ENCODE measurements at places on chromosomes 16 and 17.

DNA sequence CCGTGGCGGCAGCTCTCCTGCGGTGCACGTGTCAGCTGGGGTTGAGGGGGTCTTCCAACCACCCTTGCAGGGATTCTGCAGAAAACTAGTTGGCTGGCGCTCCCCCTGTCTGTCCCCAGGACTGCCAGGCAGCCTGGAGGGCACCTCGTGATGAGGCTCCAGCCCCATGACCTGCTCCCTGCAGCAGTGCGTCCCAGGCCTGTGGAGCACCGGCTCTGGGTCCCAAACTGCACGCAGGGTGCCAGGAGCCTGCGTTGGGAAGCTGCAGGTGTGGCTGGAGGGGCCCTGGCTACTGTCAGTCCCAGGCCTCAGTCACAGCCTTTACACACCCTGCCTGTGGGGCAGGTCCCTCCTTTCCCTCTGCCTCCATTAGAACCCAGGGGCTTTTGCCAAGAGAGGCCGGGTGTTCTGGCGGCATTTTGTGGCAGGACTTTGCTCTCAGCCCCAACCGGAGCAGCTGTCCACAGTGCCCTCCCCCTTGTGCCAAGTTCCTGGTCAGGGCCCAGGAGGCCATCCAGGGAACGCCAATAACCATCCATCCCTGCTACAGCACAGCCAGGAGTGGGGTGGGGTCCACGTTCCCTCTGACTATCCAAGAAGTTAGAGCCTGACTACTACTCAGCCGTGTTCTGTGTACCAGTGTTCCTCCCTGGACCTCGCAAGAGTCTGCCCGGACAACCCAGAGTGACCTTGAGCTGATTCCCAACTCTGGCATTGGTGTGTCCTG lies 9.2 kb downstream of the CHMP6 start:
- DNase-seq: no peak

- no peak for DNase-seq
These were observed 53.9 kb downstream of the PLCG2 start for GRCh38 chr16:81832801-81833547.

DNA sequence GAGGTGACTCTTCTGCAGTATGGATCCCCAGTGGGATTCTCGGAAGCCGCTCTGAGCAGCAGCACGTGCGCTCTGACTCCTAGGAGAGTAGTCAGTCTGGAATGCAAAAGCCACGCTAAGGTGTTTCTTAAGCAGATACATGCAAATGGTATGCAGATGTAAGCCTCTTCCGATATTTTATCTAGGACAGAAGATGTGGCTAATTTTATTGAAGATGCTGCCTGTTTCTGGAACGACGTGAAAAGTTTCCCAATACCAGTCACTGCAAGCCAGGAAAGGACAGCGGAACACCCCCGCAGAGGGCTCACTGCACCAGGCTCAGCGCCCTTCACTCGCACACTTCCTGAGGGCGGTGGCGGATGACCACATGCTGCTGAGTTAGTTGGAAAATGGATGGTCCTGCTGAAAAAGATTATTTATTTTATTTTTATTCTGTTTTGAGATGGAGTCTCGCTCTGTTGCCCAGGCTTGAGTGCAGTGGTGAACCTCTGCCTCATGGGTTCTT lies 10.1 kb downstream of the FADS6 start:
- no peak for DNase-seq

DNA sequence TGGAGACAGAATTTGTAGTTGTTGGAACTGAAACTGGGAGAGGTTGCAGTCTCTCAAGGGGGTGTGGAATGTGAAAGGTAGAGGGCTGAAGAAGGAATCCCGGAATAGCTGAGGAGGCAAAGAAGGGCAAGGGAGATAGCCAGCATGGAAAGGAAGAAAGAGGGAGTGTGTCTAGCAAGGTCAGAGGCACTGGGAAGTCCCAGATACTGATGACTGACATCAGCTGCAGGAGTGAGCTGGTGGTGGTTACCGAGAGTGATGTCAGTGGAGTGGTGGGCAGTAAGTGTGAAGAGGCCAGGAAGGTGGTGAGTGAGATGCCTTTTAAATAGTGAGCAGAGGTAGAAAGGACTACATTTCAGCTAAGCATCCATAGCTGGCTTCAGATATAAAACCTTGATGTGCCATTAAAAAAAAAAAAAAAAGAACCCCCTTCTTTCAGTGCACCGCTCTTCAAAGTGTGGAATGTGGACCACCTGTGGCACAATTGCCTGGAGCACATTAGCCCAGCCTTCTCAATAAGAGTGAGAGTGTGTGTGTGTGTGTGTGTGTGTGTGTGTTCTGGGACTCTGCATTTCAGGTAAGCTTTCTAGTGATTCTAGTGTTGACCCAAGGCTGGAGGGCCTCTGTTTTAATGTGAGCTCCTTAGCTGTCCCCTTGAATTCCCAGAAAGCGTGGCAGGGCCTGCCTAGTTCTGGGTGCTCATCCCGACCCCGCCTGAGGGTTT lies 8.5 kb downstream of the PRMT7 start:
- DNase-seq: no peak

DNA sequence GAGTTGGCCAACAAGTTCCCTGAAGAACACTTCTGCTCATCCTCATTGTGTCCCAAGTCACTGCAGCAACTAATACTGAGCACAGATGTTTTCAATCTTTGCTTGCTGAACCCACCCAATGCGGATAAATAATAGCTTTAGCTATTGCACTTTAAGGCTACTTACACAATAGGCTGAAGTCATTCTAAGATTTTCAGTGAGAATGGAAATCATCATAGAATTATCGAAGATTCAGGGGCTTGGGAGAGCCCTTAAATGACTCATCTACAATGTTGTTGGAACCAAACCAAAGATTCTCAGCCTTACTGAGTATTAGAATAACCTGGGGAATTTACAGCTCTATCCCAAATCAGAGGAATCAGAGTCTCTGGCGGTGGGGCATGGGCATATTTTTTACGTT lies 51.2 kb downstream of the SYCE1L start:
- no peak for DNase-seq

DNA sequence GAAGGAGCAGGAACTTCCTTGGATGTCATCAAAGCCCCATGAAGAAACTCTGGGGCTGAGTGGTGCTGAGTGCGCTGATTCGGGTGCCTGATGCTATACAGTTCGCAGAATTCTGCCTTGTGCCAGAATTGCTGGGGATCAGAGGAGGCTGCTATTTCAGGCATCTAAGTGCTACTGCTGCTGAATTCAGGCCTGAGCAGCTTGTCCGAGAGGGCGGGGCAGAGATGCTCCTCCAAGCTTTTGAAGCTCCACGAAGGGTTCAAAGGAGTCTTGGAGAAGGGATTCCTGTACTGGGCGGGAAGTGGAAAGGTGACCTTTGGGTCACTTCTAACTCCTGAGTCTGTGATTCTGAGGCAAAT lies 227.8 kb downstream of the CCDC182 start:
- DNase-seq: no peak

DNA sequence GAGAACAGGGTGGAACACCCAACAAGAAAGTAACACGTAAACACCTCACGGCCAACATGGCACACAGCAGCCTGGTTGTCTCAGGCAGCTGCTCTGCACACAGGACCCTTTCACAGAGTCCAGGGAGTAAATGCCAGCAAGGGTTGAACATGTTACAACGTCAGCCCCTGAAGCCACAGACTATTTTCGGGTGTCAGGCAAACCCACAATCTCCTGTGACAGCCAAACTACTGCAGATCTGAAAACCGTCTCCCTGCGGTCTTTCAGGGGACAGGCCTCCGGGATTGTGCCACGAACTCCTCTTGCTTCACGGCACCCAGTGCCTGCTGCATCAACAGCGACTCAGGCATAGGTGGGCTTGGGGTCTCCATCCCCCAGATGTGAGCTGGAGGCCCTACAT lies 127.7 kb downstream of the XYLT1 start:
- no peak for DNase-seq

- DNase-seq: no peak
These were observed 139.8 kb upstream of the SDK2 start for GRCh38 chr17:73783945-73784603.

DNA sequence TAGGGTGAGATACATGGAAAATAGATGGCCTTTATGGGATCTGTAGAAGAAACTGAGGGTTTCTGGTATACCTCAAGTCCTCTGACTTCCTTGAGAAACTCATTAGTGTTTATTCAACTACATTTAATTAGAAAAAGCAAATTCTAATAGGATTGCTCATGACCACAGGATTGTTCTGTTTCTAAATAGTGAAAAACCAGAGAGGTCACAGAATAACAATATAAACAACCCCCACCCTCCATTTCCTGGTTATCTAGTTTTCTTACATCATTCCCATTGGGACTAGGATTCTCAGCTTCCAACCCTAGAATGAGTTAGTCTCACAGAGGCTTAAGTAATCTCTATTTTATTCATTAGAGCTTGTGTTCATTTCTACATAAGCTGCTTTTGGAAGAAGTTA lies 30.0 kb downstream of the SF3B3 start:
- DNase-seq: no peak

GRCh38 chr17:80694992-80695912 lies 150.6 kb downstream of the RPTOR start:
- no peak for DNase-seq

DNA sequence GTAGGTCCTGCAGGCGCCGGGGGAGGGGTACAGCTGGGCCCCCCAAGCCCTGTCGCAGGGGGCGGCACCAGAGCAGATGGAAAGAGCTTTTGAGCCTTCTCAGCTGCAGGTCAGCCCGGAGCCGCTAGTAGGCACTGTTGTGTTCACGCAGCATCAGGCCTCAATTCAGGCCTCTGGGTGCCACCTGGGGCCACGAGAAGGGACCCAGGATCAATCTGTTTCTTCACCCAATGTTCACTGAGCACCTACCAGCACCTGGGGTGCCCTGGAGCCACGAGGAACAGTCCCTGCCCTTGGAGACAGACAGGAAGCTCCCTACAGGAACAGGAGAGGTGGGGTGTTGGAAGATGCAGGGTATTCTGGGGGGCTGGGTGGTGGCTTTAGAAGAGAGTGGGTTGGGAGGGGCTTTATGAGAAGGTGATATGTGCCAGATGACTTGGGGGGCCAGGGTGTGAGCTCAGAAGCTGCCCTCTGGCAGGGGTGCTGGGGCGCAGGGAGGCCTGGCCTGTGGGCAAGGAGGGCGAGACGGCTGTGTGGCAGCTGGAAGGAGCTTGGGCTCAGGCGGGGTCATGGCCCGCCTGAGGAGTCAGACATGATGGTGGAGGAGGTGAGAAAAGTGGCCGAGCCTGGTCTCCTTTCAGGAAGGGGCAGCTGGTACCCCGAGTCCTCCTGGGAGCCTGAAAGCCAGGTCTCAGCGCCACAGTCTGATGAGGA lies 121.9 kb upstream of the GSE1 start:
- no peak for DNase-seq

- no peak for DNase-seq
These were observed 157.4 kb downstream of the WWOX start for GRCh38 chr16:78256686-78257375.

DNA sequence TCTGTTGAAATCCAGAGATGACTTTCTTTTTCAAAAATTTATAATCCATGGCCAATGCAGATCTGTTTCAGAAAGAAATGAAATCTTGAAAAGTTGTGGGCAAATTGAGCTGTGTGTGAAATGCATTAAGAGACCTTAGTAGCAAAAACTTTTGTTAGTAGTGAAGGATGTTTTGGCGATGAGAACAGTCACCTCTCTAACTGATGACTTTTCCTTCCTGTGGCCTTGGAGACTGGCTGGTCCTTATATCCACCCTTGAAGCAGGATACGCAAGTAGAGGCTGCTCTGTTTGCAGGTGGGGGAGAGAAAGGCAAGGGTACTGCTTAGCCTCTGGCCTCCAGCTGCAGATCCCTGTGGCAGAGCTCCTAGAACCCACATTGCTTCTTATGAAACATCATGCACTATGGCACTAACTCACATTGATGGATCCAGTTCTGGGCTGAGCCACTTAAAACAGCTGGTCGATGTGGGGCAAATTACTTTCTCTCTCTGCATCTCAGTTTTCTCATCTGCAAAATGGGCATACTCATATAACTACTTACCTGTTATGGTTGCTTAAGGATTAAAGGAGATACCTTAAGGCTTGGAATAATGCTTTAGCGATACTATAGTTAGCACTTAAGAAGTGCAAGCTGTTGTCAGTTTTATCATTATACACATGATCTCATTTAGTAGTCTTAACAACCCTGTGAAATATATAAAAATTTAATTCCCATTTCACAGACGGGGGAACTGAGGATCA lies 89.3 kb downstream of the SDR42E1 start:
- no peak for DNase-seq

- DNase-seq: no peak
These were observed 120.3 kb downstream of the KATNIP start for GRCh38 chr16:27670071-27670810.

DNA sequence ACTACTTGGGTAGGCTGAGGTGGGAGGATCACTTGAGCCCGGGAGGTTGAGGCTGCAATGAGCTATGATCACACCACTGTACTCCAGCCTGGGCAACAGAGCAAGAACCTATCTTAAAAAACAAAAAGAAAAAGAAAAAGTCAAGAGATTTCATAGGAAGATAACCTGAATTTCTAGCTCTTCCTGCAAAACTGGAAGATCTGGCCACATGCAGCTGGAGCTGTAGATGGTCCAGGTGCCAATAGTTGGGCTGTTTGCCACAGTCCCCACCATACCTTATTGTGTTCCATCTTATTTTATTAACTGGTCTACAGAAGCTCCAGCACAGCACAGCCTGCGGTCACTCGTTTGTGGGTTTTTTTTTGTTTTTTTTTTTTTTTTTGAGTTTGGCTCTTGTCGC lies 15.0 kb downstream of the ATP2A1 start:
- no peak for DNase-seq

DNA sequence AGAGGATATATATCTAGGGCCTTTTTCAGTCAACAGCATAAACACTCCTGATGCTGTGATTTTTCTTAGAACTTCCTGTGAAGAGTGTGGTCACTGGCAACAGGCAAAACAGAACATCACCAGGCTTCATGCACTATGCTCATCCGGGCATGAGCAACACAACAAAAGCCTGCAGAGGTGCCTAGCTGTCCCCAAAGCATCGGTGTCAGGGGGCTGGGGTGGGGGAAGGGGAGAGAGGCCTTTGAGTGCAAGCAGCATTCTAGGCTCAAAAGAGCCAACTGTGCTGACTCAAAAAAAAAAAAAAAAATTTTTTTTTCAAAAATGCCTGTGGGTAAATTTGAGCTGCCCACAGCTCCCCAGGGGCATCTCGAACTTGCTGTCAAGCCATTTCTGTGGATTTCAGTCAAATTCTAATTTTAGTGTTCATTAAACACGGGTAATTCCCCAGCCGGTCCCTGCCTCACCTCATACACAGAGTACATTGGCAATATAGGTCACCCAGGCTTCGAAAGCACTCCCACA lies 194.6 kb upstream of the DYNLRB2 start:
- DNase-seq: no peak

GRCh38 chr16:19316846-19317245 lies 31.3 kb downstream of the CLEC19A start:
- no peak for DNase-seq

DNA sequence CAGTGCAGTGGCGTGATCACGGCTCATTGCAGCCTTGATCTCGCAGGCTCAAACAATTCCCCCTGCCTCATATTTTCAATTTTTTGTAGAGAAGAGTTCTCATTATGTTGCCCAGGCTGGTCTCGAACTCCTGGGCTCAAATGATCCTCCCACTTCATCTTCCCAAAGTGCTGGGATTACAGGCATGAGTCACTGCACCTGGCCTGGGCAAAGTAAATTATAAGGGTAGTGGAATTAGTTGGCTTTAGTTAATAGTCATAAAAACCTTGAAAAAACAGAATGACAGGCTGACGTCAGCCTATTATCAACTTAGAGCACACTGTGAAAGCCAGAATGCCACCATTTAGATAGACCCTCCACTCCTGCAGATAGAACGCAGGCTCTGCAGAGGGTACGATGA lies 43.5 kb upstream of the B4GALNT2 start:
- no peak for DNase-seq

- DNase-seq: no peak
These were observed 68.7 kb downstream of the ARSG start for GRCh38 chr17:68359791-68360535.
